Adipocyte (in vitro differentiated cells): ENCODE measurements at places on chromosomes 6 and 20.

DNA sequence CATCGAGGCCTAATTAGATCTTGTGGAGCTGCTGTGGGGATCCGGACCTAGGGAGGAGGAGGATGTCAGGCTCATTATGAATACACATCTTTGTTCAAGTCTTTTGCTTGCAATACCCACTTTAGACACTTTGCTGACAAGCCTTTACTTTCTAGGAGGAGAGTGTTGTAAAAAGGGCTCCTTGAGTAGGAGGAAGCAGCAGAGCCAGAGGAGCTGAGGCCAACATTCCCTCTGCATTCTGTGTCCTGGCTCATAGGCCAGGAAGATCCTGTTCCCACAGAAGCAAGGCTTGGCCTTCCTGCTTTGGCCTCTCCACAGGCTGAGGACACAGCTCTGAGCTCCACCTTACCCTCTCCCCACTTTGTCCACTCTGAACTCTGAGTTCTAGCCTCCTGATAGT, 67.1 kb downstream of the TPD52L1 start:
- no peak for DNase-seq

DNA sequence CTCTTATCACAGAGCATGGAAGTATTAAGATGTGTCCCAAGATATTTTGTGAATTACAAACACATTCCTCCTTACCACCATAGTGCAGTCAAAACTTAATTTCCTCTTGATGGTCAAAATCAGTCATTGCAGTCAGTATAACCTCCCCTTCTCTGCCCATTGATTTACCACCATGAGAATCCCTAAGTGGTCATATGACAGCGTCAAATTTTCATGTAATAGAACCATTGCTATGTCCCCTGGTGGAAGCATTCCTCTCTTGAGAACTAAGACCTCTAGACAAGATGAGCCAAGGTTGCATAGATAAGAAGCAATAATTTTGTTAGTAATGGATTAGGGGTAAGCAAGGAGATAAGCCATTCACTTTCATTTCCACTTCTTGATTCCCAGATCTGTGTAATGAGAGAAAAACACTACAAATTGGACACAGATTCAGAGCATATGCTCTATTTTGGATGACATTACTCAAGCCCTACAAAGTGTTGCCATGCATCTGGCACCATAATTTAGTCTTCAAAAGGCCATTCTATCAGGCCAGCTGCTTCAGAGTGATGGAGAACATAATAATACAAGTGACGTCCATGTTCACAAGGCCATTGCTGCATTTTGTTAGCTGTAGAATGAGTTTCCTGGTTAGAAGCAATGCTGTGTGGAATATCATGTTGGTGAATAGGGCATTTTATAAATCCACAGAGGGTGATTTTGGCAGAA, 49.6 kb upstream of the PDE7B start:
- DNase-seq, result no peak

DNA sequence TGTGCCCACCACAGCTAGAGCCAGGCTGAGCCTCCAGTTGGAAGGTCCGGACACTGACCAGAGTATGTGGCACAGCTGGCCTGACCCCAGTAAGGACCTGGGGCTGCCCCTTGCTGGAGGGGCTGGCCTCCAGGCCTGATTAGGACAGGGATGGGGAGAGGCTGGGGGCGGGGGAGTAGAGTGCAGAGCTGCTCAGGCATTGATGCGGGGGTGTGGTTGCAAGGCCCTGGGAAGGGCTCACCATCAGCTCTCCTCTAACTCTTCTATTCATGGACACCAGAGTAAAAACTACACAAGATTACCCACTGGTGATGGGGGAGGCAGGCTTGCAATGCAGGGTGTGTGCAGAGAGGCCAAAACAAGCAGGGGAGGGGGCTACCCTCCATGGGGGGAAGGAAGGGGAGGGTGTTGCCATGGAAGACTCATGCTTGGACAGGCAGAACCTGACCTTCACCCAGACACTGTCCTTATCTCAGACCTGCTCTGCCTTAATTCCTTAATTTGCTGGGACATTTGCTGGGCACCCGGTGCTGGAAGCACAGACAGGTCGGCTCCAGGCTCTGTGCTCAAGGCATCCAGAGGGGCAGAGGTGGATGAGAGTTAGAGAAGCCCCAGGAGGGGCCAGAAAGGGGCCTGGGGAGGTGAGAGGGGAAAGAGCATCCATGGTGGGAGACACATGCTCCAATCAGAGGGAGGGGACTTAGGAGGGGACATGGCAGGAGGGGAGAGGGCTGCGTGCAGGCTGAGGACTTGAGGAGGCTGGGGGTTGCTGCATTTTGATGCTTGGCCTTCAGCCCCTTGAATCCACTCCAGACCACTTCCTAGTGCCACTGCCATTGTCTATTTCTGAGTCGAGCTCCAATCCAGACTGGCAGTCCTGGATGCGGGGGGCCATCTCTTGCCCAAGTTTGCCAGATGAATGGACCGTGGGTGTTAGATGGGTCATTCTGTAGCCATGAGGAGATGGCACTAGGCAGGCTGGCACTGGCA, 7.6 kb upstream of the EMILIN3 start:
- DNase-seq, result no peak

- no peak for DNase-seq
These were observed 9.2 kb downstream of the CST3 start for GRCh38 chr20:23628402-23629016.

- no peak for DNase-seq
These were observed 60.2 kb upstream of the TMEM244 start for GRCh38 chr6:129921169-129921817.

DNA sequence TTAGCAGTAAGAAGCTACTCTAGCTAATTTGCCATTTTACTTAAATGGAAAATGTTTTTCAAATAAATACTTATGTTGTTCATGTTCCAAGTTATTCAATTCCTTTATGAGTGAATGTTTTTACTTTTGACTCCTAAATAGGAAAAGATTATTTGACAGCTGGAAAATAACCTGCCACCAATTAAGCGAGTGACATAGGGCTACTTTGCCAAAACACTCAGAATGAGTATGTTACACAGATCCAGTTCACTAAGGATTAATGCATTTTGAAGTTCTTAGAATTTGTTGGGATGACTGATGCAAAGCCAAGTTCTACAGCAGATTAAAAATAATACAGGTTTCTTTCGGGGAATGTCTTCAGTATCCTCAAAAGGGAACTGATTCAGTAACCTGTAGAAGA, 144.4 kb downstream of the ADGRG6 start:
- DNase-seq, result no peak

GRCh38 chr6:108677357-108677756, 116.6 kb downstream of the FOXO3 start:
- no peak for DNase-seq

- no peak for DNase-seq
These were observed 53.5 kb downstream of the TINAG start for GRCh38 chr6:54361734-54362133.

GRCh38 chr6:5152460-5152859, 67.3 kb downstream of the PPP1R3G start:
- DNase-seq, result no peak

- DNase-seq, result no peak
These were observed 47.4 kb downstream of the MOCS1 start for GRCh38 chr6:39886871-39887270.

DNA sequence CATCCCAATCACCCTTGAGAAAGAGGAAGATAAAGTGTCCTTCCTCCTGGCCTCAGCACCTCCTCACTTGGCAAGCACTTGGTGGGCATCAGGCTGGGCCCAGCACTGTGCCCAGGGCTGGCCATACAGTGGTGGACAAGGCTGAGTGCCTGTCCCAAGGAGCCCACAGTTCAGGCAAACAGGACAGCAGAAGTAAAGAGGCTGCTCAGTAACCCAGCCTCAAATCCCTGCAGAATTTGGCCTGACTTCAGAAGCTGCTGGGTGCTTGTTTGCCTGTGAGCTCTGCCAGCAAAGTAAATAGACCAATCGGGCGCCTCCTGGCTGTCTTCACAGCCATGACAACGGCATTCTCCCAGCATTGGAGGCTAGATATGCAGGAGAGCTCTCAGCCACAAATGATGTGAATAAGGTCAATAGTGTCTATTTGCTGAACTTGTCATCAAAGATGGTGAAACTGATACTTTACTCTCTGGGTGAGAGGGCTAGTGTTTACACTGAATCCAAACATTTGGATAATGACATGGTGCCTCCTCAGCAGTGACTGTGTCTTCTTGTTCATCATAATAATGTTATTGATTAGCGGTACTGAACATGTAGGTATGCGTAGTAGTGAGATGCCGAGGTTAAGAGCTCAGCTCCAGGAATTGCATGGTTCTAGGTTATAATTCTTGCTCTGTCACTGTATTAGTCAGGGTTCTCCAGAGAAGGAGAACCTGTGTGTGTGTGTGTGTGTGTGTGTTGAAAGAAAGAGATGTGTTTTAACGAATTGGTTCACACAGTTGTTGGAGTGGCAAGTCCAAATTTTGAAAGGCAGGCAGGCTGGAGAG, 36.9 kb upstream of the FANCE start:
- peak; percentile 90 for DNase-seq

DNA sequence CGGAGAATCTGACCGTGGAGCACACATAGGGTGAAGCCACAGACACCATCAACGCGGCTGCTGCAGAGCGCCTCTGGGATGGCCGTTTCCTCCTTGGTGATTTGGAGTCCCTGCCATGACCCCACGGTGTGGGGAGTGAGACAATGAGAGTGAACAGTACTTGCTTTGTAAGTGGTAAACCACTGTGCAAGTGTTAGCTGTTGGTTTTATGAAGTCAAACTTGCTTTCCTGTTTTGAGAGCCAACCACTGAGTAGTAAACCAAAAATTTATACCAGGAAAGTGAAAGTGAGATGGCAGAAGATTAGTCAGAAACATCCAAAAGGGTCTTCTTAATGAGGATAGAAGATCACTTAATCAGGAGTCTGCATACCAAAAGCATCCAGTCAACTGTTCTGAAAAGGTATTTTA, 160.7 kb downstream of the FOXC1 start:
- DNase-seq, result no peak

- DNase-seq, result peak; percentile 69
These were observed 1.1 kb downstream of the SOX4 start for GRCh38 chr6:21594416-21595281.

GRCh38 chr6:2622671-2623070, 128.1 kb downstream of the MYLK4 start:
- DNase-seq, result no peak

DNA sequence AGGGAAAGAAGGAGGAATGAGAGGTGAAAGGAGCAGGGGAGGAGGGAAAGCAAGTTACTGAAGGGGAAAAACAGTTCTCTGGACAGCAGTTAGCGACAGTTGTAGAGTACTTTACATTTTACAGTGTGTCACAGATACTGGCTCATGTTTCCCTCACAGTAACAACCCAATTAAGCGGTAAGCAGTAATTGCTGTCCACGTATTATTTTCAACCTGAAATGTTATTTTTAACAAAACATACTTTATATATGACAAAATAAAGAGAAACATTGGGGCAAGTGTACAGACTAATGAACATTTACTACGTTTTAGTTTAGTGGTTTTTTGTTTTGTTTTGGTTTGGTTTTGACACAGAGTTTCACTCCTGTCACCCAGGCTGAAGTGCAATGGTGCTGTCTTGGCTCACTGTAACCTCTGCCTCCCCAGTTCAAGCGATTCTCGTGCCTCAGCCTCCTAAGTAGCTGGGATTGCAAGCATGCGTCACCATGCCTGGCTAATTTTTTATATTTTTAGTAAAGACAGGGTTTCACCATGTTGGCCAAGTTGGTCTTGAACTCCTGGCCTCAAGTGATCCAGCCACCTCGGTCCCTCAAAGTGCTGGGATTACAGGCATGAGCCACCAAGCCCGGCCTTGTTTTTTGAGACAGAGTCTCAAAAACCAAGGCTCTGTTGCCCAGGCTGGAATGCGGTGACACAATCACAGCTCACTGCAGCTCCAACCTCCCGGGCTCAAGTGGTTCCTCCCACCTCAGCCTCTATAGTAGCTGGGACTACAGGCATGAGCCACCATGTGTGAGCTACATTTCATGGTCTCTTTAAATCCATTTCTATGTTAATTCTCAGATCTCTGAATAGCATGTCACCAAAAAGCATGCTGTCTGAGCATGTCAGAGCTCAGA, 22.6 kb upstream of the BTN3A2 start:
- DNase-seq, result peak; percentile 41

DNA sequence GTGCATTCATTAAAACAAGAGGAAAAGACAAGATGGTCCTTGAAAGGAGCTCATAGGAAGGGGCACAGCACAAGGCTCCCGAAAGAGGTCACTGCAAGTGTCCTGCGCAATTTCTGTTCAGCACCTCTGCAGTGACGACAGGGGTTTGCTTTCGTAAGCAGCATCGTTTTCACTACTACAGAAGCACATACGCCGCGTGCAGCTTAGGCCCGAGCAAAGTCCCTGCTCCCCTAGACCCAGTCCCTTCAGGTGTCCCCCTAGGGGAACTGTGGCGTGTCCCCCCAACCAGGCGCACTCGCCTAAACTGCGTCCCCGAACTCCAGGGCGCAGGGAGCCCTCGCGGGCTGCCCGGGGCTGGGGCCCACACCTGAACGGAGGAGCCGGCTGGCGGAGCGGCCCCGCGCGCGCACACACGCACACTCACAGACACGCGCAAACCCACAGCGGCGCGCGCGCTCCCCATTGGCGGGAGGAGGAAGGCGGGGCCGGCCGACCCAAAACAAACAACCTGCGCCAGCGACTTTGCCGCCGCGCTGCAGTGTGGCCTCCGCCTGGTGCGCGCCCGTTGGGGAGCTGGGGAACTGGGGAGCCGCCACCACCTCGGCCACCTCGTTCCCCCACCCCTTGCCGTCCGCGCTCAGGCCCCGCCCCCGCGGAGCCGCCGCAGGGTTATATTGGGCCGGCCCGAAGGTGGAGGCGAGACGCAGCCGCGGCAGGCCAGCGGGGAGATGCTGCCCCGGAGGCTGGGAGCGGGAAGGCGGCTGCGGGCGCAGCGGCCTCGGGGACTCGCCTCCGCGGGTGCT, at the start of gene FOXQ1:
Gene FOXQ1 (plus strand): TSS at position 699 of the 803 bp plus-strand sequence. CDS start 607 bp downstream, outside the sequence.
- peak; percentile 62 for DNase-seq

GRCh38 chr6:157644043-157644810, 178.8 kb upstream of the SNX9 start:
- DNase-seq, result peak; percentile 34

DNA sequence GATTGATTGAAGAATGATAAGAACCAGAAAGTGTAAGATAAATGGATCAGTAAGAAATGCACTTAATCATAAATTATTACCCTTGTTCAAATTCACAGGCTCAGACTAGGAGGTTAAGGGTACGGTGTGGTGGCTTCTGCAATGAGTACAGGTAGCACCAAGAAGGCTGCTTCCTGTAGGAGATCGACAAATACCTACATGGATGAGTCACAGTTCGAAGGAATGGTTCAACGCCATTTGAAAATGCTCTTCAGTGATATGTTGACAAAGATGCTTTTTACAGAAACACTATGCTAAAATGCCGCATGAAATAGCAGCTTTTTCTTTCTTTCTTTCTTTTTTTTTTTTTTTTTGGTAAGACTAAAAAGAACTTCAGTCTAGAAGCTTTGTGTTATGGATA, 116.2 kb downstream of the DTNBP1 start:
- DNase-seq, result no peak

GRCh38 chr20:57811374-57812020, 101.7 kb upstream of the PMEPA1 start:
- no peak for DNase-seq

- peak; percentile 78 for DNase-seq
These were observed 76.9 kb downstream of the PRL start for GRCh38 chr6:22219925-22220324.
